Keratinocyte (primary cell): ENCODE measurements at places on chromosomes 7 and 10.

GRCh38 chr10:58775960-58776567 lies 263.4 kb downstream of the BICC1 start:
- no peaks in the 10 kb centered on the region for H3K36me3 ChIP-seq
- H3K4me3 ChIP-seq, result peak overlapping the region; percentile 25
- DNase-seq, result peak; percentile 25
- H3K27ac ChIP-seq, result no peak overlapping the region

DNA sequence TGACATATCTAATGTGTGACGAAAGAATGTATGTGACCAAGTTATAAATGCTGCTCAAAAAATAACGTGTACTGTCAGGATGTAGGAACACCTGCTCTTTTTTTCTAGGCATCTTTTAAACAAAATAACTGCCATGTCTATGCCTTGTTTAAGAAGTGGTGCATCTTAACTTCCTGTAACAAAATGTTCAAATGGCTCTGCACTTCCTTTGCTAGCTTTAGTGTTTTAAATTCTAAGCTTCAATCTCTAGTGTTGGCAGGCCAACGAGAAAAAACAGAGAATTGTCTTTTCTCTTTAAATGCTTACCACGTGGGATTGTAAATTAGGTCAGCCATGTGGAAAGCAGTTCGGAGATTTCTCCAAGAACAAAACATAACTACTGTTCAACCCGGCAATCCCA lies 14.6 kb upstream of the PDSS1 start:
- no peaks in the 10 kb centered on the region for H3K36me3 ChIP-seq
- no peaks in the 10 kb centered on the region for H3K27me3 ChIP-seq
- H3K4me1 ChIP-seq, result no peaks in the 10 kb centered on the region
- DNase-seq, result no peak

- H3K4me3 ChIP-seq, result no peak overlapping the region
- no peaks in the 10 kb centered on the region for H3K27me3 ChIP-seq
- no peak overlapping the region for H3K27ac ChIP-seq
- no peaks in the 10 kb centered on the region for H3K4me1 ChIP-seq
- H3K36me3 ChIP-seq, result no peaks in the 10 kb centered on the region
- no peak for DNase-seq
Observed at GRCh38 chr10:52701647-52702046, 70.9 kb downstream of the MBL2 start.

DNA sequence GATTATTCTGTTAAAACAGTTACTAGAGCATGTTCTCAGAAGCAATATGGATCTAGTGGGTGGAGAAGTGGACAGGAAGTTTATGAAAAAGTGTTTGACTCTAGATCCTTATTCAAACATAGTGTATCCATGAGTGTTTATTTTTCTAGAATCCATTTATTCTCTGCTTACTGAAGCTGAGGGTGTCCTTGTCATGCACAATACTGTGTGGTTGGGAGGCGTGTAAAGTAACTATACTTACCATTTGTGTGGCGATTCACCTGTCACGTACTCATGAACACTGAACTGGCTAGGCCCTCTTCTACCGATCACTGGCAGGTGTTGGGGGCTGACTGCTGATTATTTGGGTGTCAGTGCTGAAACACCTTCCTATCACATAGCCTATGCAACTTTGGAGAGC lies 74.0 kb downstream of the POU6F2 start:
- no peak overlapping the region for H3K4me3 ChIP-seq
- H3K27me3 ChIP-seq, result no peaks in the 10 kb centered on the region
- H3K36me3 ChIP-seq, result no peaks in the 10 kb centered on the region
- H3K4me1 ChIP-seq, result no peaks in the 10 kb centered on the region
- no peak overlapping the region for H3K27ac ChIP-seq

- DNase-seq, result no peak
- H3K36me3 ChIP-seq, result no peaks in the 10 kb centered on the region
- no peaks in the 10 kb centered on the region for H3K27me3 ChIP-seq
- no peak overlapping the region for H3K27ac ChIP-seq
Observed at GRCh38 chr7:131004371-131004770, 270.4 kb upstream of the KLF14 start.

DNA sequence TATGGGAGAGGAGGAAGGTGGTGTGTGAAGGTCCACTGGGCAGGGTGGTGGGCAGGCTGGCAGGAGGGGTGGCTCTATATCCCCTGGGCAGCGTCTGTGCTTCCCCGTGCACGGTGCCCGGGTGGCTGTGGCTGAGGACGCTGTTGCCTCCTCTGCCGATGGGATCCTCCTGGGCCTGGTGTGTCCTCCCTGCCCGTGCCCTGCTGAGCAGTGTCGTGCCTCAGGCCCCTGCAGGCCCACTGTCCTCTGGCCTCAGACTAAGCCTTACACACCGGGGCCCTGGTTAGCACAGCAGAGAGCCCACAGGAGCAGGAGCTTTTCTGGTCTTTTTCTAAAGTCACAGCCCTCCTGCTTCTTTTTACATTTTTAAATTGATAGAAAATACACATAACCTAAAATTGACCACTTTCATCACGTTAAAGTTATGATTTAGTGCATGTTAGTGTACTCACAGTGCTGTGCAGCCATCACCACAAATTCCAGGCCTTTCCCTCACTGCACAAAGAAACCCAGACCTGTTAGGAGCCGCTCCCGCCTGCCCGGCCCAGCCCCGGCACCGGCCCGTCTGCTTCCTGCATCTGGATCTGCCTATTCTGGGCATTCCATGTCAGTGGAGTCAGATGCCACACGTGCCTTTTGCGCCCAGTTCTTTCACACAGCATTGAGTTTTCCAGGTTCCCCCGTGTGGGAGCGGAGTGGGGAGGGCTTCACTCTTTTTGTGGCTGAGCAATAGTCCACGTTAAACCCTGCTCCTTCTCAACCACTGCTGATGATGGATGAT lies 19.4 kb downstream of the PFKFB3 start:
- peak; percentile 35 for DNase-seq
- H3K4me3 ChIP-seq, result no peak overlapping the region
- H3K4me1 ChIP-seq, result peaks cover 34% of the 10 kb centered on the region
- H3K27ac ChIP-seq, result peak overlapping the region; percentile 26

DNA sequence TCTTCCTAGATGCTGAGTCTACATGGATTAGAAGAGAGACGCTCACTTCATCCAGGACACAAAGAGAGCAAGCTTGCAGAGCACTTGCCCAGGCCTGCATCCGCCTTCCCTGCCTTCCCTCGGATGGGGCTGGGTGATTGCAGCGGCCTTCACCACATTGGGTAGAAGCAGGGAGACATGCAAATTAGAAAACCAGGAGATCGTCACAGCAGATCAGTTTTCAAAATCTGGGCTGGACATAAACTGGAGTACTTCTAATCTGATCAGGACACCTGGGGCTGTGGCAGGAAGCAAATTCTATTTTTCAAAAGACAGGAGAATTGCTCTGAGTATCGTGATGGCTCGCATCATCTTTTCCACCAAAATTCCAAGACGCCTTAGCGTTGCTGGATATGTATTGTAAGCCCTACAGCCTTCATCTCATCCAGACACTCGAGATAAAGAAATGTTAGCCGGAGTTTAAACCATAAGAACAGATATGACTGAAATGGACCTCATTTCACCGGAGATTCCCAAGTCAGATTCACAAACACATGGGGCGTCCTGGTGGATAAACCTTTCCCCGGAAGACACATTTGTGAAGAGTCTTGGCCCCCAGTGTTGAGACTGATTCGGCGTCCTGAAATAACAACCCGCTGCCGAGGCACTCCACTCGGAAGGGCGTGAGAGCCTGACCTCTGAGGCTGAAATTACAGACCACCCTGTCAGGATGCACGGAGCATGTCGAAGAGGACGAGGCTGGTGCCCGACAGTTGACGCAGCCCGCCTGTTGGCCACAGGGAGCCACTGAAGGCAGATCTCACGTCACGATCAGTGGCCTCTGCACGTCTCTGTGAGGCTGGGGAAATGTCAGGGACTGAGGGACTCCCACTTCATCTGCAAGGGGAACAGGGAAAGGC lies 91.2 kb upstream of the PARD3 start:
- peak overlapping the region; percentile 22 for H3K27ac ChIP-seq
- no peaks in the 10 kb centered on the region for H3K36me3 ChIP-seq

GRCh38 chr10:88996927-88997326 lies 6.3 kb downstream of the FAS start:
- H3K36me3 ChIP-seq, result no peaks in the 10 kb centered on the region
- peaks cover 36% of the 10 kb centered on the region for H3K4me1 ChIP-seq
- no peak for DNase-seq
- H3K27me3 ChIP-seq, result no peaks in the 10 kb centered on the region
- H3K4me3 ChIP-seq, result no peak overlapping the region
- H3K27ac ChIP-seq, result no peak overlapping the region

- H3K36me3 ChIP-seq, result no peaks in the 10 kb centered on the region
- no peak for DNase-seq
- peaks cover 5% of the 10 kb centered on the region for H3K4me1 ChIP-seq
- no peak overlapping the region for H3K27ac ChIP-seq
- H3K27me3 ChIP-seq, result no peaks in the 10 kb centered on the region
Observed at GRCh38 chr7:129550693-129551360, 48.5 kb downstream of the SMKR1 start.

DNA sequence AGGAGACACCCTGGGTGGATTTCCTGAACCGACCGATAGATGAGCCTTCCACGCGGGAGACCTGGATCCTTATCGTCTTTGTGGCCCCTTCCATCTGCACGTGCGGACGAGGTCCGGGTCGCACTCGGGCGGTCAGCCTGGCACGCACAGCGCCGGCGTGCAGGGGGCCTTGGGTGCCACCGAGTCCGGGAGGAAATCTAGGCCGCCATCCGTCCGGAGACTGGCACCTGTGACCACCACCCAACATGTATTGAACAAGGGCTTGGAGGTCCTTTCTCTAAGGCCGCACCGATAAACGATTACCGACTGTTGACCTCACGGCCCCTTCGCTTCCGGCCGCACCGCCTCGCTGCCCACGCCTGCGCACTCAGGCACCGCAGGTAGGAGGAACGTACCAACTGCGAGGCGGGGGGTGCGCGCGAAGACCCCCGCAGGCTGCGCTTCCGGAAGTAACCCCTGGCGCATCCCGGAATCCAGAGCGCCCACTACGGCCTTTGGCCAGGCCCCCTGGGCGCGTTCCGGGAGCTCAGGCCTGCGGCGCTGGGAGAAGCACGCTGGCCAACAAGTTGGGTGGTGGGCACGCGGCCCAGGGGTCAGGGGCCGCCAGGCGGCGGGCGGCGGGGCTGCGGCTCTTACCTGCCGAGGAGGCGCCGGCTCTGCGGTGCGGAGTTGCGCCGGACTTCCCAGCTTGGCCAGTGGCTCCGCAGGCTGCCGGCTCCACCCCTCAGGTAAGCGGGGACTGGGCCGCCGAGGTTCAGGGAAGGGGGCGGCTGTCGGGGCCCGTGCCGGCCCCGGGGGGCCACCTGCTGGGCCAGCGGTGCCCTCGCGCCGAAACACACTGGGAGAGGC lies at the start of the genes ACTR3C and LRRC61:
Gene ACTR3C (minus strand): TSS at position 713 of the 849 bp plus-strand sequence. CDS start 28,249 bp downstream, outside the sequence.
Gene LRRC61 (plus strand): TSS at position 523 of the 849 bp plus-strand sequence. CDS start 13,507 bp downstream, outside the sequence.
- no peak for DNase-seq
- peak within 1 kb of the TSS; percentile 74 for H3K4me3 ChIP-seq
- H3K36me3 ChIP-seq, result no peaks in the 10 kb centered on the region
- no peaks in the 10 kb centered on the region for H3K27me3 ChIP-seq
- H3K4me1 ChIP-seq, result peaks cover 22% of the 10 kb centered on the region
- peak within 1 kb of the TSS; percentile 55 for H3K27ac ChIP-seq

GRCh38 chr7:125149151-125149550 lies 219.5 kb upstream of the POT1 start:
- no peaks in the 10 kb centered on the region for H3K4me1 ChIP-seq
- no peaks in the 10 kb centered on the region for H3K36me3 ChIP-seq
- H3K27me3 ChIP-seq, result no peaks in the 10 kb centered on the region

DNA sequence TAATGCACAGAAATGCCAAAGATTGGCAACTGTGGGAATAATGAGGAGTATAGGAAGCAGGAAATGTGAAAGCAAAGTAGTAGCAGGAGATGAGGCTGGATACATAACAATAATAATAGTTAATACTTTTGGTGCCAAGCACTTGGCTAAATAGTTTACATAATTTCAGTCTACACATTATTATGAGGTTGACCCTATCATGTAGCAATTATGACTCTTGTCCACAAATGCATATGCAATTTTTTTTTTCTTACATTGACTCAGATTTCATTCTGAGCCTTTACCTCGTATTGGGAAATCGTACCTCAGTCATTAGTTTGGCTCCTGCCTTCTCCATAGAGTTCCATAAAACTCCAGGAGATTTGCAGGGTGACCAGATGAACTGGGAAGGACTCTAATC lies 219.9 kb downstream of the SUGCT start:
- no peaks in the 10 kb centered on the region for H3K27me3 ChIP-seq
- no peak overlapping the region for H3K27ac ChIP-seq
- H3K36me3 ChIP-seq, result no peaks in the 10 kb centered on the region
- H3K4me1 ChIP-seq, result no peaks in the 10 kb centered on the region

- H3K27ac ChIP-seq, result no peak overlapping the region
- H3K36me3 ChIP-seq, result no peaks in the 10 kb centered on the region
- no peak for DNase-seq
- H3K27me3 ChIP-seq, result no peaks in the 10 kb centered on the region
- H3K4me1 ChIP-seq, result peaks cover 9% of the 10 kb centered on the region
Observed at GRCh38 chr10:63103971-63104409, 29.1 kb upstream of the NRBF2 start.

GRCh38 chr7:108232076-108232475 lies 101.9 kb upstream of the LAMB4 start:
- no peak overlapping the region for H3K27ac ChIP-seq
- H3K36me3 ChIP-seq, result no peaks in the 10 kb centered on the region
- DNase-seq, result no peak
- H3K27me3 ChIP-seq, result no peaks in the 10 kb centered on the region

GRCh38 chr10:14731875-14732512 lies 42.7 kb downstream of the FAM107B start:
- DNase-seq, result no peak
- no peak overlapping the region for H3K4me3 ChIP-seq
- H3K27ac ChIP-seq, result no peak overlapping the region
- no peaks in the 10 kb centered on the region for H3K27me3 ChIP-seq
- H3K4me1 ChIP-seq, result no peaks in the 10 kb centered on the region
- no peaks in the 10 kb centered on the region for H3K36me3 ChIP-seq

DNA sequence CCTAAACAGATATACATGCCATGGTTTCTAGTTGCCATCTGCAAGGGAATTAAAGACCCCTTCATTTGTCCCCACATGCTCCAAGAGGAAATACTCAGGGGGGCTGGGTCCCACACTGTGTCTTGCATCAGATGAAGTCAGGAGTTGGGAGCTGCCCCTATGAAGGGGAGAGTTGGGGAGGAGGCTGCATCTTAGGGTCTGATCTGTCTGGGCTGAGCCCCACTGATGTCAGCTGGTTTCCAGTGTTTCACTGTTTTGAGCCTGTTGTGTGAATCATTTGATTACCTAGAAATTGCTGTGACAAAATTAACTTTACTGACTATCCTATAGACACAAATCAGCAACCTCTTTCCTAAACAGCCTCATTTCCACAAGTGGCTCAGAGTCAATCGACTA lies 4.9 kb upstream of the ADCY1 start:
- H3K36me3 ChIP-seq, result no peaks in the 10 kb centered on the region
- no peaks in the 10 kb centered on the region for H3K4me1 ChIP-seq
- peaks cover 31% of the 10 kb centered on the region for H3K27me3 ChIP-seq
- no peak overlapping the region for H3K27ac ChIP-seq
- DNase-seq, result no peak
- H3K4me3 ChIP-seq, result no peak overlapping the region

DNA sequence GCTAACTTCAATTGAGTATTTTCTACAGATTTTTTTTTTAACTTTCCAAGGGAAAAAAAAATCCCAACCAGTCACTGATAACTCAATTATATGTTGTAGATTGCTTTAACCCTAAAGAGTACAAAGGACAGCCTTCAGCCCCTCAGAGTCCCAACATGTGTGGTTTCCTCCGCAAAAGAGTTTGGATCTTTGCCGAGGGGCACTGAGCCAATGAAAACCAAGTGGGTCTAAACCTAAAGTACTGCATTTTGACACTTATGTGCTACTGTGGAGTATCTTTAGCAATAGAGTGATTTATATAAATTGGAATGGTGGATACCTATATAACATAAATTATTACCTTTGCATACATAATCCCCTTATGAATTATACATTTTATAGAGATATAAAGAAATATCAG lies 91.5 kb downstream of the SEMA3D start:
- no peak overlapping the region for H3K27ac ChIP-seq
- no peaks in the 10 kb centered on the region for H3K36me3 ChIP-seq
- DNase-seq, result no peak
